Inflammatory macrophage treated with lipopolysaccharide for 1 hour (primary cell): ENCODE measurements at places on chromosomes 7 and 10.

- no peak for DNase-seq
Observed at GRCh38 chr7:86050918-86051317, 592.8 kb upstream of the GRM3 start.

- DNase-seq = no peak
Observed at GRCh38 chr10:64731016-64731415, 1209.8 kb downstream of the REEP3 start.

DNA sequence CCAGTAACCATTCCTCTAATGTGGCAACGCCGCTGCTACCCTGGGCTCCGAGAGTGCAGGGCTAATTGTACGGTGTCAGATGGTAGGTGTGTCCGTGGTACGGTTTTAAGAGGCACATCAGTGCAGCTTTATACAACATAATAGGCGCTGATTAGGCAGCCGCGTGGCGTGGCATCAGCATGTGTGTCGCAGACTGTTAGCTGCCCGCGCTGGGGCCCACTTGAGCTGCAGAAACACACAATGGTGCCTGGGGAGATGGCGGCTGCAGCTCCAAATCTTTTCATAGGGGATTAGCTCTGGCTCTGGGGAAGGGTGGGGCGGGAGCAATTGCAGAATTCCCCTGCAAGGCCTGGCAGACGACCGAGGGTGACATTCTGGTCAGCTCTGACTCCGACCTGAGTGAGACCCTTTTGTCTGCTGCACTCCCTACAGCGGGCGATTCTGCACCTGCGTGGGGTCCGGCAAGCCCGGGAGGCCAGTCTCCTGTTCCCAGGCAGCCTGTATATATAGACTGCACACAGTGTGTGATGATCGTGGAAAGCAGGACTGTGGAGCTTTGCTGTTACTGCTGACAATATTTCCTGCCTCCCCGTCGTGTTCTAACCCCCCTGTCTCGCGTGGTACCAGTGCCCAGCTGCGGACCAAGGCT, 722.7 kb upstream of the CELF2 start:
- DNase-seq = no peak

- no peak for DNase-seq
Observed at GRCh38 chr7:95925971-95926370, 153.6 kb downstream of the DYNC1I1 start.

GRCh38 chr10:86824151-86824550, 67.7 kb downstream of the BMPR1A start:
- DNase-seq = no peak

GRCh38 chr7:92808635-92809034, 27.7 kb downstream of the CDK6 start:
- DNase-seq = no peak

DNA sequence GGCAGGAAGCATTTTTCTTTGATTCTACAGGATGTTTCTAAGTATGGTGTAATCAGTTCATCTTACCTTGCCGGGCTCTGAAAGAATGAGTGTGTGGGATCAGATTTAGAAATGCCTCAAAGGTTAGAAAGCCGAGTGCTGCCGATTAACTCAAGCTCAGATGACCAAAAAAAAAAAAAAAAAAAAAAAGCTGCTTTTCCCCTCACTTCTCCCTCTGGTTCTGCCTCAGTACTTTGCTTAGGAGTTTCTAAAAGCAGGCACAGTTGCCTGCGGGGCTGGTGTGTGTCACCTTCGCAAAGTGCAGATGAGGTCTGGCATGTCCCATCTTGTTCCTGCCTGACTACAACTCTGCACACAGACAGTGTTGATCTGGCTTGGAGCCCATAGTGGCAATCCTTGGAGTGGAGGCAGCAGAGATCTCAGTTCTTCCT, 47.0 kb downstream of the KIAA1217 start:
- DNase-seq = no peak

DNA sequence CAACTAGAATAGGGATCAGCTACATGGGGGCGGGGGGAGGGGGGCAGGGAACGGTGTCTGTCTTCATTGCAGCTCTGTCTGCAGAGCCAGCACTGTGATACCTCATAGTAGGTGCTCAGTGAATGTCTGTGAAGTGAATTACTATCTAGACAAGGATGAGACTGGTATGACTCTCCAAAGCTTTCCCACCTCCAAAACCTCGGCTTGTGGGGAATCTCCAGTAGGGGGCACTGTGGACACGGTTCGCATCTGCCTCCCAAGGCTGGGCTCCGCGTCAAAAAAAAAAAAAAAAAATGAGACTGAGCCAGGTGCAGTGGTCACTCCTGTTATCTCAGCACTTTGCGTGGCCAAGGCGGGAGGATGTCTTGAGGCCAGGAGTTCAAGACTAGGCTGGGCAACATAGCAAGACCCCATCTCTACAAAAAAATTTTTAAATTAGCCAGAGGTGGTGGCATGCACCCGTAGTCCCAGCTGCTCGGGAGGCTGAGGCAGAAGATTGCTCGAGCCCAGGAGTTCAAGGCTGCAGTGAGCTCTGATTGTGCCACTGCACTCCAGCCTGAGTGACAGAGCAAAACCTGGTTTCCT, 9.6 kb downstream of the TRIM56 start:
- DNase-seq = no peak

GRCh38 chr7:121337398-121337797, 8.6 kb downstream of the WNT16 start:
- no peak for DNase-seq

GRCh38 chr10:1056326-1057105, at the start of gene WDR37:
Gene WDR37 (plus strand): TSS chr10:1056385. CDS start chr10:1072156, 15,771 bp downstream.
- DNase-seq = peak; percentile 76

DNA sequence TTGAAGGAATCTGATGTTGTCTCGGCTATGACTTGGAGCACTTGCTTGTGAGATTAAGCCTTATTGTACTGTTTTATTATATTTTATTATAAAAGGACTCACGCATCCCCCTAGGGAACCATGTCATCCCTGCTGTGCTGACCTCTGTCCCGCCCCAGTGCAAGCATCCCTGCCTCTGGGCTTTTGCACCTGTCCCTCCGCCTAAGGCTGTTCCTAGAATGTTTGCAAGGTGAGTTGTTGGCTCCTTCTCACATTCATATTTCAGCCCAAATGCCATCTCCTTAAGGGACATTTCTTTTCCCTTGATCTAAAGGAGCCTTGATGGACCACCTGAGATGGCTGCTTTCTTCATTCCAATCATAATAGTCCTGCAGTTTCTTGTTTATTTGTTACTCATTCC, 236.9 kb upstream of the IGFBP3 start:
- no peak for DNase-seq

GRCh38 chr10:110029450-110029849, 21.7 kb downstream of the ADD3 start:
- DNase-seq = no peak

GRCh38 chr7:37730501-37730900, 46.9 kb downstream of the GPR141 start:
- DNase-seq = no peak

GRCh38 chr10:44125879-44126278, 259.0 kb downstream of the CXCL12 start:
- no peak for DNase-seq

- no peak for DNase-seq
Observed at GRCh38 chr7:55133630-55134358, 115.0 kb downstream of the EGFR start.

GRCh38 chr10:103897241-103897774, 20.7 kb downstream of the STN1 start:
- no peak for DNase-seq

DNA sequence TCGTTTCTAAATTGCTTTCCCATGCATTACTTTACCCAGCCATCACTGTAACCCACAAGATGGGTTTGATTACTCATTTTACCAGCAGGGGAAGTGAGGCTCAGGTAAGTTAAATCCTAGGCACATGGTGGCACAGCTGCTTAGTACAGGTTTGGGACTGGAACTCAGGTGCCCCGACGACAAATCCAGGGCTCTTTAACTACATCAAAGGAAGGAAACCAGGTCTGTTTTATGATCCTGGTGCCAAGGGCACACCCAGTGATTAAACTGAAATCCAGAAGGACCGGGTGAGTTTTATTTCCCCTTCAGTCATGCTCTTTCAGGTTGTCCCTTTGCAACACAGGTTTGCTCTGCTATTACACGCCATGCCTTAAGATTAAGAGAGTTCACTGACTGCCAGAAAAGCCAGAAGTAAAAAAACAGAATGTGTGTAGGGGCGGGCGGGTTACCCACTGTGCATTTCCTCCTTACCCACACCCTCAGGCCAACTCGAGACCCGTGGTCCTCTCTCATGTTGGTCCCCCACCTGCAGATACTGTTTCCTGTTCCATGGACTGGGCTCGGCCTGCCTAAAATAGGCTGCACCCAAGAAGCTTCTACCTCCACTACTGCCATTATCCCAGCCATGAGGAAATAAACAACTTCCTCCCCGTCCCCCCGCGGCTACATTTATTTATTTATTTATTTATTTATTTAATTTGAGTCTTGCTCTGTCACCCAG, 55.1 kb upstream of the KDM7A start:
- peak; percentile 30 for DNase-seq

DNA sequence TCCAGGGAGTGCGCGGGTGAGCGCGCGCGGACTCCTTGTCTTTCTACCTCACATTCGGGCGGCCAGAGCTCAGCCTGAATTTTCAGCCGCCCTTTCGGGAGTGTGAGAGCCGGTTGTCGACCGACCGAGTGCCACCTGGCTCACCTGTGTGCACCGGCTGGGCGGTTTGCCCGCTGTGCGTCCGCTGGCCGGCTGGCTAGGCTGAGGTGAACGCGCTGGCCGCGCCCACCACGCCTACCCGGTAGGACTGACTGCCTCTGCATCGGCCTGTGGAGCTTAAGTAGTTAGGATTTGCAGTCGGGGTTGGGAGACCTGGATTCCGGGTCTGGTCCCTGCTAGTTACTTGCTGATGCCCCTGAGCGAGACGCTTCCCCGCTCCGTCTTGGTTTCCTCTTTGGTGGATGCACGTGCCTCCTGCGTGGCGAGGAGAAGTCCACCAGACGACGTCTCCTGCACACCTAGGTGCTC, 553 bp downstream of the TSPAN15 start:
- no peak for DNase-seq

- DNase-seq = no peak
Observed at GRCh38 chr10:79407811-79408795, 37.3 kb downstream of the ZCCHC24 start.

DNA sequence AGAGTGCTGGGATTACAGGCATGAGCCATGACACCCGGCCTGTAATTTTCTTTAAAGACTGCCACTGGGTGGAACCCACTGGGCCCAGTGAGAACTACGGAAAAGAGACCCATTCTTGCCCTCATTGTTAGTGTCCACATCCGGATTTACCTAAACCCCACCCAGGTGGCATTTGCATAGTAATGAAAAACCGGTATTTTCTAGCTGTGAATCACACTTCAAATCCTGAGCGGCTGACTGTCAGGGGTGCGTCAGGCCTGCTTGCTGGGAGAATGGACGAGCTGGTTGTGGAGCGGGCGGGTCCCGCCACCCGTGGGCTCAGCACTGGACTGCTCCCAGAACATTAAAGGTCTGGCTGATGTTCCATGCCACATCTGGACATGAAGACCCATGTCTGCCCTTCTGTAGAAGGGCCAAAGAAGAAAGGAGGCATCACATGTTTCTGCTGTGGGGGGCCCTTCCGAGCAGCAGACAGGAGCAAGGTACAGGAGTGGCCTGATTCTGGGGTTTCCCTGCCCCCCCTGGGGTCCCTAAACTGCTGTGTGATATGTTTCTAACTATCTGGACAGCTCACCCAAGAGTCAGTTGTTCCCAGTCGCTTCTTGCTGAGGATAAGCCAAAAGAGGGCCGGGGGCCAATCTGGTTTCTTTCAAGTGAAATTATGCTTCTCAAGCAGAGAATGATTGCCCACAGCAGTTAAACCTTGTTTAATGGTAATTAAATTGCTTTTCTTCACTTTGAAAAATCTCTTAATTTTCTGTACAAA, 46.4 kb downstream of the KIAA1217 start:
- DNase-seq = no peak

DNA sequence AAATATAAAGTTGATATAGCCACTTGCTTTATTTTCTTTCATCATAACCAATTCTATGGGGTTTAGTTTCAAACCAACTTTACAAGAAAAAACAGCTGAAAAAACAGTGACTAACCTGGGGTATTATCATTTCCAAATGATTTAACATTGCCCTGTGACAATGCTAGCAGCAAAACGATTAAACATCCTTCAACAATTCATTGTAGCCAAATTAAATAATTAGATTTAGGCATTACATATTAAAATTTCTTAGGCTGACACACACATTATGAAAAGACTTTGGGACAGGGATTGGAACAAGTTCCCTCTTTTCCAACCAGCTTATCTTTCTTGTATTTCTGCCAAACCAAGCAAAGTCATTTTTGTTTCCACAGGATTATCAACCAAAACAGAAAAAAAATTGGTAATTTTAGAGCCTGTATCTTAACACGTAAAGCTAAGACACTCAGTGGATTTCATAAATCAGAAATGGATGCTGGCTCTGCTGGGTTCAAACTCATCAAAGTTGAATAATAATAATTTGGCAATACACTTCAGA, 84.0 kb downstream of the SEMA3D start:
- DNase-seq = no peak

GRCh38 chr7:119684763-119685162, 588.2 kb upstream of the KCND2 start:
- DNase-seq = no peak

GRCh38 chr7:123647106-123647730, 8.4 kb upstream of the LMOD2 start:
- no peak for DNase-seq

- no peak for DNase-seq
Observed at GRCh38 chr10:58734116-58734515, 221.4 kb downstream of the BICC1 start.

DNA sequence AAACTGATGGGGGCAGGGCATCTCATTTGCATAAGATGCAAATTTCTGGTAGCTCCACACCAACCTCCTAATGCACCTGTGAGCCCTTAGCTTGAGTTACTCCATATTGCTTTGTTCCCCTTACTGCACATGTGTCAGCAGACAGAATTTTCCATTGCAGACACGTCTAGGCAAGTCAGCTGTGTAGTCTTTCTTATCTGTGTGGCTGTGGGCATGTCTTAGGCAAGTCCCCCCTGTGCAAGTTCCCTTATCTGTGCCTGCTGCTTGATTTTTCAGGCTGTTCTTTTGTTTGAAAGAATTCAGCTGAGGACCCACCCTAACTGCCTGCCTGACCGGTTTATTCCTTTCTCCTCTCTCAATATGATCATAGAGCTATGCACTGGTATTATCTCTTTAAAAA, 28.5 kb upstream of the TRIM24 start:
- DNase-seq = no peak

DNA sequence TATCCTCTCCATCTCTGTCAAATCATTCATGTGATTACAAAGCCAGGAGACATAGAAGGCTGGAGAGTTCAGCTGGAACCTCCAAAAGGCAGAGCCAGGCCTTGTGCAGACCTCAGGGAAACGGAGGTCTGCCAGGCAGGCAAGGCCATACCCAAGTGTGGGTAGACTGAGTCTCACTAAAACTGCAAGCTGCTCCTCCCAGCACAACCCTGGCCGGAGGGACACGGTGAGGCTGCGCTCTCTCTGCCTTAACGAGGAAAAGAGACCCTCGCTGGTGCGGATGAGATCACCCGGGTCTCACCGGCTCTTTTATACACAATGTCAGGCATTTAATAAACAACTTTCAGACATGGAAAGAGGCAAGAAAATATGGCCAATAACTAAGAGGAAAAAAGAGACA, 66.1 kb upstream of the INPP5A start:
- DNase-seq = no peak

- DNase-seq = no peak
Observed at GRCh38 chr7:28316489-28316888, 95.8 kb upstream of the CREB5 start.
